ENCODE measurements at places on chromosomes 16 and 17. TPM values are rescaled to one million over a fixed set of nuclear protein-coding genes. Genes with fewer than 3 reads are reported as not detected.

- DNase-seq: no peak
Observed at GRCh38 chr17:50557630-50558029, 2.9 kb upstream of the CACNA1G start.

- peak; percentile 75 for DNase-seq
Observed at GRCh38 chr17:80878876-80879722, 112.5 kb upstream of the CHMP6 start.

DNA sequence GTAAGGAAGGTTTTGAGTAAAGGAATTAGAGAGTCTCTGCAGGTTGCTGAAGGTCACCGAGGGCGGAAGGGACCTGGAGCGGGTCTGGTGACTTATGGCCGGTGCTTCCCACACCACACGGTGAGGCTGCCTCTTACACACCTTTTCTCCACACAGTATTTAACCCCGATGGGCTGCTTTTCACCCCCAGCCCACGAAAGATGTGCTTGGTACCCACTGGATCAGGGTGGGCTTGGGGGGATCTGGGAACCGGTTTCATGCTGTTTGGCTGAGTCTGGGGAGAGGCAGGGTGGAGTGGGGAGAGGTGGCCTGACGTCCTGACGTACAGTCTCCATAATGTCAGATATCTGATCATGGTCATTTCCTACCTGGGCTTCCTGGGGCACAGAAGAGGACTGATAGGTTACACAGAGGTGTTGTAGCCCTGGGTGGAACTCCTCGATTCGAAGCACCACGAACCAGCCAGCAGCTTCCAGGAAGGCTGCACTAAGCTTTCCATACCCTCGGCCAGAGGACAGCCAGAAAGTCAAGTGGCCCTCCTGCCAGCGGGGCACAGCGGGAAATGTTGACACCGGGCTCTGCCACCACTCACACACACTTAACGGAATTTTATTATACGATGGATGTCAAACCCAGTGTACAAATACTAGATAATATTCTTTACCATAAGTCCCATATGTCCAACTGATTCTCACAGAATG, 34.0 kb downstream of the OR1D5 start:
- DNase-seq: no peak

KAT8 gene
- total RNA-seq: 77.2 TPM

DNA sequence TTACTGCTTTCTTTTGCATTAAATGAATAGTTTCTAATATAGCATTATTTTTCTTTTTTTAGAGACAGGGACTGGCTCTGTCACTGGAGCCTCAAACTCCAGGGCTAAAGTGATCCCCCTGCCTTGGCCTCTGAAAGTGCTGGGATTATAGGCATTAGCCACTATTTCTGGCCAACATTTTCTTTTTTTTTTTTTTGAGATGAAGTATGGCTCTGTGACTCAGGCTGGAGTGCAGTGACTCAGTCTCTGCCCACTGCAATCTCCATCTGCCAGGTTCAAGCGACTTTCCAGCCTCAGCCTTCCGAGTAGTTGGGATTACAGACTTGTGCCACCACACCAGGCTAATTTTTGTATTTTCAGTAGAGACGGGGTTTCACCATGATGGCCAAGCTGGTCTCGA, 2.0 kb upstream of the DUXB start:
- no peak for DNase-seq

GRCh38 chr16:21626659-21627277, 25.6 kb downstream of the IGSF6 start:
- no peak for DNase-seq

DNAI2 gene
- not detected for total RNA-seq

PRSS8 gene
- 65.4 TPM for total RNA-seq

DNA sequence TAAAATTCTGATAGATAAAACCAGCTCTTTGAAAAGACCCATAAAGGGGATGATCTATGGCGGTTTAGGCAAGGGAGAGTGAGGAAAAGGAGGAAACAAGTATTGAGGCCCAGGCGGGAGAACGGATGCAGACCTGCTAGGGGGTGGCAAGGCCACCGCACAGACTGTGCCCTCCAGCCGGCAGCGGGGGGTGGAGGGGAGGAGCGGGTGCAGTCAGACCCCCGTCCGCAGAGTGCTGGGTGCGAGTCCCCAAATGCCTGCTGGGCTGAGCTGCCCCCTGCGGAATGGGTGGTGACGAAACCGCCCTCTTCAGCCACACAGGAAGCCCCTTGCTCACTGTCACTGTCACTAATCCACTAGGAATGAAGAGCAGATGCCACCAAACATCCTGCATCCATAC, 46.0 kb downstream of the LMF1 start:
- no peak for DNase-seq

SLC6A4 gene
- total RNA-seq: not detected

- peak; percentile 71 for DNase-seq
Observed at GRCh38 chr17:27526604-27527002, 70.4 kb downstream of the KSR1 start.

- no peak for DNase-seq
Observed at GRCh38 chr17:63165400-63165799, 199.4 kb downstream of the TANC2 start.

GRCh38 chr17:61614219-61614618, 23.2 kb upstream of the NACA2 start:
- DNase-seq: no peak

- DNase-seq: no peak
Observed at GRCh38 chr16:9446471-9447194, 355.2 kb downstream of the HAPSTR1 start.

- DNase-seq: no peak
Observed at GRCh38 chr17:50331085-50331791, 14.7 kb upstream of the XYLT2 start.

DNA sequence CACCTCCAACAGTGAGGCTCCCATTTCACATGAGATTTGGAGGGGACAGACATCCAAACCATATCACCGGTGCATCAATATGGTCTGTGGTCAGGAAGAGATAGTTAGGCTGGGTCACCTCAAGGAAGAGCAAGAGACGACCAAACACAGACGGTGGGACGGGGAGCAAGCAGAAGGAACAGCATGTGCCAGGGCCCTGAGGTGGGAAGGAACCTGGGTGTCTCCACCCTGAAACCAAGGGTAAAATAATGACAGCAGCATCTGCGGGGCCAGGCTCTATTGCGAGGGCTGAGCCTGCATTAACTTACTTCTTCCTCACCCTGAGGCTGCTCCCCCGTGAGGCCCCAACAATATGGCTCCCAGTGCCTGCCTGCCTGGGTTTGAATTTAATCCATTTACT, 8.9 kb upstream of the PRSS21 start:
- no peak for DNase-seq

GRCh38 chr17:61400066-61400716, 548 bp downstream of the TBX2 start:
- peak; percentile 87 for DNase-seq

- no peak for DNase-seq
Observed at GRCh38 chr17:18160128-18160856, 23.3 kb upstream of the ALKBH5 start.

- no peak for DNase-seq
Observed at GRCh38 chr16:76213860-76214259, 63.3 kb upstream of the CNTNAP4 start.
